ENCODE measurements at places on chromosomes 7 and 10.

DNA sequence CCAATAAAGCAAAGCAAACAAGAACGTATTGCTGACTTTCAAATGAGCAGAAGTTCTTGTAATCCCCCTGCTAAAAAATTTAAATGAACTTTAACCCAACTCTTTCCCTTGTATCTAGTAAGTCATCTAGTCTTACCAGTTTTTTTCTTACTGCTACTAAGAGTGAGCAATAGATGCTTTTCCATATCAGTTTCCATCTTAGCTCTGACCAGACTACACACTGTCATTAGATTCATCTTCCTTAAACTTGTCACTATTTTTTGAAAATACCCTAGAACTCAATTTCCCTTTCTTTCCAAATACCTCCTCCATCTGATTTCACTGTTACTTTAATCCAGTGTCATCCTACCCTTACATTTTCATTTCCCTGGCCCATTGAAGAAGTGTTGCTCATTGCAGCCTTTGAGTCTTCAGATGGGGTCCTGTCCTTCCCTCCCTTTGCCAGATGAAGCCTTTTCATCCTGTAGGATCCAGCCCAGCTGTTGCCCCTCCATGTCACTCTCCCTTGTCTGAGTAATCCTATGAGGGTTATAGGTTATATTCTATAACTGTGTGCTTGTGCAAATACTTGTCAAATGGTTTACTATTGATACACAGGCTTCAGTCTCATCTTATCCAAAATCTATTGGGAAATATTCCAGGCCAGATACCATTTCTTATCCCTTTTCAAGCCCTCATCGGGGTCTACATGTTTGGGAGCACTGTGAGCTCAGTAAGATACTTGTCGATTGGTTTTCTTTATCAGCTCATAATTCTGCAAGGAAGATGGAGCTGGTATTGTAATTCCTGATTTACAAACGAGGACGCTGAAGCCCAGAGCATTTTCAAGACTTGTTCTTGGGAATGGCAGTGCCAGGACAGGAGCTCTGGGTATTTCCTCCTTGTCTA, 51.5 kb upstream of the ITGB1 start:
- no peak for DNase-seq

DNA sequence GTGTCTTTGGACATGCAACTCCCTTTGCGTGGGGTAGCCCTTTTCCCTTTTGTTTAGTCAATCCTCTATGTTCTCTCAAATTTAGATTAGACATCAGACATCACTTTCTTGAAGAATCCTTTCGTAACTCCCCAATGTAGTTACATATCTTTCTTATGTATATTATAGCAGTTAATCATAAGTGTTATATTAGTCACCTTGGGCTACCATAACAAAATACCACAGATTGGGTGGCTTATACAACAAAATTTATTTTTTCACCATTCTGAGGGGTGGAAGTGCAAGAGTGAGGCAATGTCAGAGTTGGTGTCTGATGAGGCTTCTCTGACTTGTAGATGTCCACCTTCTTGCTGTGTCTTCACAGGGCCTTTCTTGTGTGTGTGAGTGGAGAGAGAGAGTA, 105.7 kb downstream of the PHTF2 start:
- DNase-seq, result no peak

DNA sequence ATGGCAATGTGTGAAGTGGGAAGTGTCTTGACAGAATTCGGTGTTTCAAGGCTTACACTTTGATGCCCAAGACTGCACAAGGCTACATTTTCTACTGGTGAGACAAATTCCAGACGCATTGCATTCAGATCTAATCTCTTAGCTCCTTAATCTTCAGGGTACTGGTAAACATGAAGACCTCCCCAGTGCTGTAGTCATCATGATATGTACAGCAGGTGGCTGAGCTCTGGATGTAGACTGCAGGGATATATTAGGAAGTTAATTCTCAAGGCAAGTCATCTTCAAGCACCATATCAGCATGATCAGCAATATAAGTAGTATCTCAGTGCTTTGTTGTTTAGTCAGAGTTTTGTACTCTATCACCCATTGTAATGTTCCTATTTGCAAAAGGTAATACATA, 61.8 kb downstream of the IKZF1 start:
- no peak for DNase-seq

- no peak for DNase-seq
Measured at GRCh38 chr7:150801946-150802771, 1.6 kb downstream of the TMEM176A start.

- DNase-seq, result no peak
Measured at GRCh38 chr7:47888371-47889265, 59.6 kb downstream of the PKD1L1 start.

DNA sequence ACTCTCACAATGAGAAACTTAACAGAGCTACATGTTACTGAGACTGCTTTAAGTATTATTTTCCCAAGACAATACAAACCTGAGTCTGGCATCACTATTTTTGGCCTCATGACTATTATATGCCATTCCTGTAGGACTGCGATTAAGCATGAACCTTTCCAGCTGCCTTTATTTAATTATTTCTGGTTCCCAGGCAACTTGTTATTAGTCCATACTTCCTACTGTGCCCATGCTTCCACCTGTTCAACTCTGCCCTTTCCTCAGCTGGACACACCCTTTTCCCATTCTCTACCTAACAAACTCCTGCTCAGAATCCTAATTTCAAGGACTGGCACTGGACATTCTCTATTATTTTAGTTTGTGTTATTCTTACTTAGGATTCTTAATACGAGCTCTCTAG, 8.1 kb upstream of the CROT start:
- no peak for DNase-seq

GRCh38 chr7:1028775-1029636, 15.3 kb upstream of the GPR146 start:
- peak; percentile 51 for DNase-seq

DNA sequence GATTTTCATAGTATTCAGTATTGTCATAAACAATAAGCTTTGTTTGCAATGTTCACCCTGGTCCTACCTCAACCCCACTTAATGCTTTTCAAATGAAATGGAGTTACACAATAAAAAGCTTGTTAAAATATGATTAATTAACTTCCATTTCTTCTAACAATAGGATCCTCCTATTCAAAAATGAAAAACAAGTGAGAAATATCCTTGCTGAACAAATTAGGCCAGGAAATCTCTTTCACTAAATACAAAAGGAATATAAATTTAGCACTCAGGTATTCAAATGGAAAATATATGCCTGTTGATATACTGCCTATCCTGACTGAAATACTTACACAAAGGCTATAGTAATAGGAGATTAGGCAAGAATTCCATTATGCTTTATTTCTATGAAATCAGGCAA, 323.4 kb upstream of the GRM3 start:
- DNase-seq, result no peak

DNA sequence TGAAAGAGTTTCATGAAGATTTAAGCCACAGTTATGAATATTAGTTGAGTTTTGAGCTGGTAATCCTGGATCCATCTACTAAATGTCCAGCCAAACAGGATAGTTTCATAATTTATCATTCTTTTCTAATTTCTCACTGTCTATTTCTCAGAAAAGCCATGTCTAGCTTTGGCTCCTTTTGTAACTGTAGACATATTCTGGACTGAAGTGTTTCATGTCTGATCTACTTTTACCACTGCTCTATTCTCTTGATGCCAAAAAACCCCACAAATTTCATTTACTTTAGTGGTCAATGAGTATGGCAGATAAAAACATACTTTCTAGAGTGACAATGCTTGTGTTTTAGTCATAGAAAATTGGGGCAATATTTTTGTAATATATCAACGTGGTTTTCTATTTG, 61.2 kb downstream of the ICA1 start:
- DNase-seq, result no peak

- DNase-seq, result no peak
Measured at GRCh38 chr7:29328811-29329210, 134.2 kb downstream of the CHN2 start.

DNA sequence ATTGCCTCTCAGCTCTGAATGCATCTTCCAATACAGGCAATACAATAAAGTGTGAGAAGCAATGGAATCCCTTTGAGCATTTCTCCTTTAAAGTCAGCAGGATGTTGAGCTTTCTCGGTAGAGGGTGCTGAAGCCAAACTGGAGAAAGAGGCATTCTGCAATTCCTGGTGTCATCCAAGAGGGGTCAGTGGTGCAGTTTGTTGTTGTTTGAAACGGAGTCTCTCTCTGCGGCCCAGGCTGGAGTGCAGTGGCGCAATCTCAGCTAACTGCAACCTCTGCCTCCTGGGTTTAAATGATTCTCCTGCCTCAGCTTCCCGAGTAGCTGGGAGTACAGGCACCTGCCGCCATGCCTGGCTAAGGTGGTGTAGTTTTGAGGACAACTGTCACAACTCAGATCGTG, 486.5 kb downstream of the CALN1 start:
- DNase-seq, result no peak

DNA sequence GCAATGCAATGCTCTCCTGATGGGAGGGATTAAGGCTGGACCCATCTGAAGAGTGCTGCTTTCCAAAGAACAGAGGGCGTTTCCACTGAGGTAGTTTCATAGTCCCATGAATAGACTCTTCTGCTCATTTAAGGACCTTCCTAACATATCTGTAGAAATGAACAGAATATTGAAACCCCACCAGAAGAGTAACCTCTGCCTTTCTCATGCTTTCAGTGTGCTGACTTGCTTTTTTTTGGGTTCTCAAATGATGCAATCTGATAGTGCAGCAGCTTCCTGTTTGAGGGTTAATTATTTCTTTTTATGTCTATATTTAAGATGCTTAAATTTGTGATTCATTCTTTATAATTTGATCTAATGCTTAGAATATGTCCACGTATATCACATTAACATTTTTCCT, 82.2 kb downstream of the GATA3 start:
- no peak for DNase-seq

DNA sequence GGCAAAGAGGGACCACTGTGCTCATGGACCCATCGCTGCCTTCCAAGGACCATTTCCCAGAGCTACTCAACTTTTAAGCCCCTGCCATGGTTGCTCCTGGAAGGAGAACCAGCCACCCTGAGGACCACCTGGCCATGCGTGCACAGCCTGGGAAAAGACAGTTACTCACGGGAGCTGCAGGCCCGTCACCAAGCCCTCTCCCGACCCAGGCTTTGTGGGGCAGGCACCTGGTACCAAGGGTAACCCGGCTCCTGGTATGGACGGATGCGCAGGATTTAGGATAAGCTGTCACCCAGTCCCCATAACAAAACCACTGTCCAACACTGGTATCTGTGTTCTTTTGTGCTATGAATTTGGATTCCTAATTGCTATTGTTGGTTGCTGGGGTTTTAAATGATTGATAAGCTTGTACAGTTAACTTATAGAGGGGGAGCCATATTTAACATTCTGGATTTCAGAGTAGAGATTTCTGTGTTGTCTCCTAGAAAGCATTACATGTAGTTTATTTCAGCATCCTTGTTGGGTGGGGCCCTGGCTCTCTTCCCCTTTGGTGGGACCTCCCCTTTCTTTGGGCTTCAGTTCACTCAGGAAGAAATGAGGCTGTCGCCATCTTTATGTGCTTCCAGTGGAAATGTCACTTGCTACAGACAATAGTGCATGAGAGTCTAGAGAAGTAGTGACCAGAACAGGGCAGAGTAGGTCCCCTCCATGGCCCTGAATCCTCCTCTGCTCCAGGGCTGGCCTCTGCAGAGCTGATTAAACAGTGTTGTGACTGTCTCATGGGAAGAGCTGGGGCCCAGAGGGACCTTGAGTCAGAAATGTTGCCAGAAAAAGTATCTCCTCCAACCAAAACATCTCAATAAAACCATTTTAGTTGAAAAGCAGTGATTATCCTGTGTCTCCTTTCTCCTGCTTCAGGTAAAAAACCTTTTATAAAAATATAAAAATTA, 19.4 kb downstream of the LAT2 start:
- DNase-seq, result no peak

- no peak for DNase-seq
Measured at GRCh38 chr7:114310345-114311110, 104.1 kb upstream of the FOXP2 start.

DNA sequence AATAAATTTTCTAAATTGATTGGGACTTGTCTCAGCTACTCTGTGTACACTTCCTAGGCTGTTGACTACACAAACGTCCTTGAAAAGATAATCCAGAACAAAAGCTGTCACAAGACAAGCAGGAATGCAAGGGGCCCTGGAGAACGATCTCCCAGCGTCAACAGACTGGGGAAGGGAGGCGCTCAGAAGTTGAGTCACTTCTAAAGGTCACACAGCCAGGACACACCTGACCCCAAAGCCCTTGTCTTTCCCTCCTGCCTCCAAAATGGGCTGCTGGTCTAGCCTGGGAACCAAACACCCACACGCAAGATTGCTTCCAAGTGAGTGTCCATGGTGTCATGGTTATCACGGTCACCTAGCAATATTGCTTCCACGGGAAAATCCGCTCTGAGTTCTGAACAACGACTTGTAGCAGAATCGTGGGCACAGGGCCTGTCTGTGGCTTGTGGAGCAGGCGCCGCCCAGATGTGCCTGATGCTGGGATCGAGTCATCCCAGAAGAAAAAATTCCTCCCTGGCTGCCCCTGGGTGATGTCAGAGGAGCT, 49.8 kb downstream of the SPOCK2 start:
- no peak for DNase-seq

DNA sequence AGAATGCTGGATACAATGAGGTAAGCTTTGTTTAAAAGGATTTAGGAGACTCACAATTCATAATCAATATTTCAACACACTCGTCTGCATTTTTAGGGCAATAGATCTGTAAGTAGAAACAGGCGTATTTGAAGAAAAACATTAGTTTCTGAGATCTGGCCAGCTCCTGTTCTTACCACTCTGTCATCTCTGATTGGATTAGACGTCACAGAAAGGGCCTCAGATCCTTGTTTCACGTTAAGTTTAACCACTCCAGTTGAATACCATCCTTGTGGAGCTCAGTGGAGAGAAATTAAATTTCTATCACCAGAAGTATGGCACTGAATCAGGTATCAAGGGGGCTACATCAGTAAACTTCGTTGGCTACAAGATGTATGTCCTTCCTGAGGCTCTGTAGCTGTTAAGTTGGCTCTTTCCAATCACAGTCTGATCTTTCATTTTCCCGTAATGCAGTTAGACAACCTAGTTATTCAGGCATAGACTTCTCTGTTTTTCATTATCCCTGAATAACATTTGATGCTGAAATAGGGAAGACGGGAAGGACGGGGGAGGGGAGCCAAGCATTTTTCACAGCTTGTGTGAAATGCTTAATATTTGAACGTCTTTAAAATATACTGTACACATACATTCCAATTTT, 659.2 kb upstream of the GALNT17 start:
- no peak for DNase-seq

DNA sequence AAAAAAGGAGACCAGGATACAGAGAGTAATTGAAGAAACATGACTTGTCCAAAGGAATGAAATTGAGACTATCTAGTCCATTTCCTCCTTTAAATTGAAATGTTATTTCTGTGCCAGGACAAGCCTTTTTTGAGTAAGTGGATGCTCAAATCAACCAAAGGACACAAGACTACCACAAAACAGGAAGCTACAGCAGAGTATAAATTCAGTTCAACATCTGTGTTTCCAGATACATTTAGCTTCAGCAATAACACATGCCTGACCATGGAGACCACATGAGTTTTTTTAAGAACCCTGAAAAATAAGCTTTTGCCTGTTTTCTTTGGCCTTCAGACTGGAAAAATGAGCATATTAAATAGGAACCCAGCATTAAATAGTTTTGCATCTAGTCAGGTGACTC, 707.5 kb downstream of the ZWINT start:
- DNase-seq, result no peak

- no peak for DNase-seq
Measured at GRCh38 chr7:28625432-28625831, 213.1 kb downstream of the CREB5 start.
